OCI-M1 (cell line): ENCODE measurements at places on chromosomes 11 and 22.

DNA sequence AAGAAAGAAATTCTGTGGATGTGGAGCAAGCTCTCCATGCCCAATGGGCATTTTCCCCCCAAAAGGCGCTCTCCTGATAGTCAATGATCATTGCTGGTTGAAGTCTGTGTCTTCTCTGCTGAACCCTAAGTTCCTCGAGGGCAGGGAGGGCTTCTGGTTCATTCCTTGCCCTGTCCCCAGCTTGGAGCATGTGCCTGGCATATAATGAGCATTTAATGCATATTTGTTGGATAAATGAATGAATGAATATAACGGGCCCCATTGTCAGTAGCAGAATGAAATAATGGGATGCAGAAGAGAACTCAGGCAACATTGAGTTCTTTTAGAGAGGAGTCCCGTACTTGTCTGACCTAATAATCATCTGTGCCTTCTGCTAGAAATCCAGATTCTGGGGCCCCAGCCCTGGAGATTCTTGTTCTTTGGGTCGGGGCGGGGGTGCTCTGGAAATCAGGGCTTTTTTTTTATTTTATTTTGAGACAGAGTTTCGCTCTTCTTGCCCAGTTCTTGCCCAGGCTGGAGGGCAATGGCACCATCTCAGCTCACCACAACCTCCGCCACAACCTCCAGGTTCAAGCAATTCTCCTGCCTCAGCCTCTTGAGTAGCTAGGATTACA lies 64.4 kb downstream of the CD82 start:
- no peak for DNase-seq

GRCh38 chr11:27830206-27830605 lies 130.0 kb upstream of the BDNF start:
- DNase-seq: peak; percentile 27

GRCh38 chr11:95711945-95712221 lies 77.7 kb downstream of the FAM76B start:
- no peak for DNase-seq

DNA sequence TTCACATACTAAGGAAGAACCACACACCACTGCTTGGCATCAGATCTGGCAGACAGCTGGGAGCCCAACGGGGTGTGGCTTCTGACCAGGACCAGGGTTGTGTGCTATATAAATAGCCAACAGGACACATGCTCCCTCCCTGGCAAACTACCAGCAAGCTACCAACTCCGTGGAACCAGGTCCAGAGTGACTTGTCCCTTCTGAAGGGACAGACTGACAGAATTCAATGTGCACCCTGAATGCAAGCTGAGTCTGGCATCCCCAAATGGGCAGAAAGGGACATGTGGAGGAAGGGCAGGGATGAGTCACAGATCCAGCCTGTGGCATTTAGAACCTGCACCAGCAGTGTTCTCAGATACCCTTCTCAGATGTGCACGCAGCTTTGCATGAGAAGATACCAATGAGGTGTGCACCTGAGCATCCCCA lies 92.9 kb downstream of the MICAL3 start:
- DNase-seq: no peak

DNA sequence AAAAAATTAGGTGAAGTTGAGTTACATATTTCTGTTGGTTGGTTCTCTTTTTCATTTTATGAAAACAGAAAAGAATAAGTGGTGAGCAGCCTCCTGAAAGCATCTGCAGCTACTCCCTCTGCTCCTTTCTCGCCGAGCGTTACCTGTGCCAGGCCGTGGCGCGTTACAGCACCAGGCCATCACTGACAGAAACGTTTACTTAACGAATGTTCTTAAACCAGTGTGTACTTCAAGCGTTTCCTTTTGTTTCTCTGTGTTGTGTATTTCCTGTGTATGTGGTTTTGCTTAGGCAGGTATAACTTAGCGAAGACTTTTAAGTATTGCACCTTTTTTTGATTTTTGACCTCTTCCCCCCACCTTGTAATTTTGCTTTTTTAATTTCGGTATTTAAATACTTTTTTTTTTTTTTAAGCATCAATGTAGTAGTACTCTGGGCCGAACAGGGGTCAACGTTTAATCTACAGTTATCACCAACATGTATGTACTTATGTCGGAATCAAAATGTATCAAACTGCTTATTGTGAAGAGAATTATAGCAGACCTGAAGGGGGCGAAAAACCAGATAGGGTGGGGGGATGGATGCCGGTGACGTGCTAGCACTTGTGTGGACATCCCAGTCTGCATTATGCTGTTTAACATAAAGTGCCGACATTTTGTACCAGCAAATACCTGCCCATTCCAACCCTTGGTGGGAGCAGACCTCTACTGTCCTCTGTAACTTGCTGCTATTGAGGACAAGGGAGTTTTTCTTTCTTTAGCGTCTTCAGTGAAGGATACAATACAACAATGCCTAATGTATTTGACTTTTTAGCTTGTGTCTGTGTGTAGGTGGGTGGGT lies 21.6 kb upstream of the ADSL start:
- DNase-seq: no peak

- DNase-seq: peak; percentile 67
These were observed 48.8 kb downstream of the DEPDC5 start for GRCh38 chr22:31802575-31802974.
